Hepatocyte (in vitro differentiated cells): ENCODE measurements at places on chromosomes 2 and 18. TPM values are rescaled to one million over a fixed set of nuclear protein-coding genes. Genes with fewer than 3 reads are reported as not detected.

G6PC2 gene
- not detected in 2 replicates for total RNA-seq

CMPK2 gene
- 5.4 and 7.0 TPM in 2 replicates for total RNA-seq

HS1BP3 gene
- 25.8 and 26.8 TPM in 2 replicates for total RNA-seq

GRB14 gene
- 3.6 and 4.2 TPM in 2 replicates for total RNA-seq

GRCh38 chr2:239945751-239946561 is 79.2 kb downstream of the NDUFA10 start:
- H3K36me3 ChIP-seq: no peaks in the 10 kb centered on the region
- no peak overlapping the region for H3K27ac ChIP-seq
- DNase-seq: no peak

DNA sequence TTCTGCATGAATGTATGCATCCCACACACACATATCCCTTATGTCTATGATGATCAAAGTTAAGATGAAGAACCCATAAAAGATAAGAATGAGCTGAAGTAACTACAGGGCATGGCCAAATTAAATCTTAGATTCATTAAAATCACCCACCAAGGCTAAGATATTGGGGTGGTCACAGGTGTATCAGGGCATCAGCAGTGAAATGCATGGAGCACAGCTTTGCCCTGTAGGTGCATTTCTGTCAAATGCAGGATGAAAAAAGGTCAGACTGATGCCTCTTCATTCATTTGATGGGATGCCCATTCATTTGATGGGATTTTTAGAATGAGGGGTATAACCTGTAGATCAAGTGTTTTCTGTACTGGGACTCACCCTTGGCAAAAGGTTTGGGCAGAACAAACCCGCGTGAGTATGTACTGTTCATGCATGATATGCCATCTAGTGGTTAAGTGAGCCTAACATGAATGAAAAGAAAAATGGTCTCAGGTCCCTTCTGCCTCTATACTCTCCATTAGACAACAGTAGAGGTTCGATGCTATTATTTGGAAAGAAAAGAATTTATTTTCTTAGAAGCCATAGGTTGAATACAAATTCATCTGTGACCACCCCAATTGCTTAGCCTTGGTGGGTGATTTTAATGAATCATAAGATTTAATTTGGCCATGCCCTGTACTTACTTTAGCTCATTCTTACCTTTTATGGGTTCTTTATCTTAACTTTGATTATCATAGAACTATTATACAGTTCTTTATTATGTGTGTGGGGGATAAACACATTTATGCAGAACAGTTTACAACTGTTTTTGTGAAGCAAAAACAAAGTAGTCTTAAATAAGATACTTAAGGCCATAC is 43.2 kb upstream of the NOSTRIN start:
- H3K27ac ChIP-seq: no peak overlapping the region
- no peaks in the 10 kb centered on the region for H3K4me1 ChIP-seq
- H3K36me3 ChIP-seq: no peaks in the 10 kb centered on the region
- H3K4me3 ChIP-seq: no peak overlapping the region
- DNase-seq: peak; percentile 62

DNA sequence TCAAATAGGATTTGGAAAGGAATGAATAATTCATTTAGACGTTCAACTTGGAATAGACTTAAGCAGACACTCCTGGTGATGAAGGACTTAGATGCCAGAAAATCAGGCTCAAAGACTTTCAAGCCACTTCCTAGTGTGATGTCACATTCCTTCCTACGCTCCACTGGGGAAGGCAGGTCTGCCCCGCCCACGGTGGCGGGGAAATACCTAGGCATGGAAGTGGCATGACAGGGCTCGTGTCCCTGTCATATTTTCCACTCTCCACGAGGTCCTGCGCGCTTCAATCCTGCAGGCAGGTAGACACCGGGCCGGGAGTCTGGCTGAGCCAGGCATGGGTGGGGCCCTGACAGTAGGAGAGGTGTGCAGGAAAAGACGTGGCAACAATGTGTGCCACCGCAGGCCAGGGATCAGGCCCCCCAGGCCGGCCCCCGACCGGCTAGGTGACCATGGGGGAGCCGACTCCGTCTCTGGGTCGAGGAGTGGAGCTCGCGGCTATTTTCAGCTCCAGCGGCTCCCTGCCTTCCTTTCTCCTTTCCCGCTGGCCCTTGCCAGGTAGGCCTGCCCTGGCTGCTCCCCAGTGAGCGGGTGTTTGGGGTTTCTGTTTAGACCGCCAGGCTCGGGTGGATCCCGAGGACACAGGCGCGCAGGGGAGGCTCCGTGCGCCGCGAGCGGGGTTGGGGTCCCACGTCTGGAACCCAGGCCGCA is at the start of gene IL1RL2:
Gene IL1RL2, plus strand, starts transcription at position 233 of the 705 bp plus-strand sequence. CDS start 845 bp downstream, outside the sequence.
- peaks cover 5% of the 10 kb centered on the region for H3K4me1 ChIP-seq
- no peak within 1 kb of the TSS for H3K4me3 ChIP-seq
- no peak within 1 kb of the TSS for H3K27ac ChIP-seq
- no peaks in the 10 kb centered on the region for H3K36me3 ChIP-seq
- no peaks in the 10 kb centered on the region for H3K27me3 ChIP-seq

DNA sequence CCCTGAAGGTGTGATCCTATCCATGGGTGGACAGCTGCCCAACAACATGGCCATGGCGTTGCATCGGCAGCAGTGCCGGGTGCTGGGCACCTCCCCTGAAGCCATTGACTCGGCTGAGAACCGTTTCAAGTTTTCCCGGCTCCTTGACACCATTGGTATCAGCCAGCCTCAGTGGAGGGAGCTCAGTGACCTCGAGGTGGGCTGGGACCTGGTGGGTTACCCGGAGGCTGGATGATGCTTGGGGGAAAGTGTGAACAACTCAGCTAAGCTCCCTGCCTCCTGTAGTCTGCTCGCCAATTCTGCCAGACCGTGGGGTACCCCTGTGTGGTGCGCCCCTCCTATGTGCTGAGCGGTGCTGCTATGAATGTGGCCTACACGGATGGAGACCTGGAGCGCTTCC is 16.2 kb downstream of the CAD start:
- DNase-seq: no peak
- no peak overlapping the region for H3K27ac ChIP-seq
- H3K4me1 ChIP-seq: no peaks in the 10 kb centered on the region
- no peak overlapping the region for H3K4me3 ChIP-seq

- H3K4me1 ChIP-seq: no peaks in the 10 kb centered on the region
- no peak overlapping the region for H3K4me3 ChIP-seq
- H3K27me3 ChIP-seq: no peaks in the 10 kb centered on the region
- H3K27ac ChIP-seq: no peak overlapping the region
- H3K36me3 ChIP-seq: no peaks in the 10 kb centered on the region
Measured at GRCh38 chr2:217489145-217489960, 513.4 kb downstream of the TNS1 start.

DNA sequence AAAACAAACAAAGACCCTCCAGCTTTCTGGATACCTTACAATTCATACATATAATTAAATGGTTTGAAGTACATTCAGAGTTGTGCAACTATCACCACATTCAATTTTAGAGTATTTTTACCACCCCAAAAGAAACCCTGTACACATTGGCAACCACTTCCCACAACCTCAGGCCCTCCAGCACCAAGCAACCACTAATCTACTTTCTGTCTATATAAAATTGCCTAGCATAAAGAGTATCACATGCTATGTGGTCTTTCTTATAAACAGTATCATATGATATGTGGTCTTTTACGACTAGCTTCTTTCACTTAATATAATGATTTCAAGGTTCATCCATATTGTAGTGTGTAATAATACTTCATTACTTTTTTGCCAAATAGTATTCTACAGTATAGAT is 7.3 kb downstream of the IER3IP1 start:
- no peaks in the 10 kb centered on the region for H3K27me3 ChIP-seq
- no peak overlapping the region for H3K4me3 ChIP-seq
- H3K27ac ChIP-seq: no peak overlapping the region
- DNase-seq: no peak

- H3K4me3 ChIP-seq: no peak overlapping the region
- peak; percentile 19 for DNase-seq
- H3K36me3 ChIP-seq: no peaks in the 10 kb centered on the region
- no peak overlapping the region for H3K27ac ChIP-seq
- H3K4me1 ChIP-seq: no peaks in the 10 kb centered on the region
Measured at GRCh38 chr2:193240752-193241151, 1046.0 kb upstream of the TMEFF2 start.

- H3K4me3 ChIP-seq: no peak overlapping the region
- no peaks in the 10 kb centered on the region for H3K36me3 ChIP-seq
- H3K27ac ChIP-seq: no peak overlapping the region
- H3K4me1 ChIP-seq: peaks cover 7% of the 10 kb centered on the region
Measured at GRCh38 chr18:11880586-11881304, 27.4 kb downstream of the MPPE1 start.

DNA sequence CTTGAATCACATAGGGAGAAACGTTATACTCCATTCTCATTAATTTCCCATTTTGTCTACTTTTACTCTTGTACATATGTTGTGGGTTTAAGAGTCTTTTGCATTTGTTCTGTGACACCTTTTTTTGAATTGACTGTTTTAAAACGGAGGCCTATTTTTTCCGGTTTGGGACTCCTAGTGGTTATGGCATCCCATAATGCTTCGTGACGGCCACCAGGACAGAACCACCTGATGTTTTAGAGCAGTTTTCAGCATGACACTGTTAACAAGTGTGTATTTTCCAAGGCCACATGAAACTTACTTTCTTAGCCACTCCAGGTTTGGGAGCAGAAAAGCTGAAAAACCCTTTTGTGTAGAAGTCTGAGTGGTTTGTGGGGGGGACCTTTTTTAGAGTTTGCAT is 8.4 kb downstream of the SOX11 start:
- no peaks in the 10 kb centered on the region for H3K27me3 ChIP-seq
- H3K27ac ChIP-seq: no peak overlapping the region
- DNase-seq: no peak
- H3K36me3 ChIP-seq: no peaks in the 10 kb centered on the region

- no peaks in the 10 kb centered on the region for H3K36me3 ChIP-seq
- no peak for DNase-seq
- H3K27ac ChIP-seq: no peak overlapping the region
- no peak overlapping the region for H3K4me3 ChIP-seq
Measured at GRCh38 chr2:110960281-110960680, 160.4 kb upstream of the BCL2L11 start.

DNA sequence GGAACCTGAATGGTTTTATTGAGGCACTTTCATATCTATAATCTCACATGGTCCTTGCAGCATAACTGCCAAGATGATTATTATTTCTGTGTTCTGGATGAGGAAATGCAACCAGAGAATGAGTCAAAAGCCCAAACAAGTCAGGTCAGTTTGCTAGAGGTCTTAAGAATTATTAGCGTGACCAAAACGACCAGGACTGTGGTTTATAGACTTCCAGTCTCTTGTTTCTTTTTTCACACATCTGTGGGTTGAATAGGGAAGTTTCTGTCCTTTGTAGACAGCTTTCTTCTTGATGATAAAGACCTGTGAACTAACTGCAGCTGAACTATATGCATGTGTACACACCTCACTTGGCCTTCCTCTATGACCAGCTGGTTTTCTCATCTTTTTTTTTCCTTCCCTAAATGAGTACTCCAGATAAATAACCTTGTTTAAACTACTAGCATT is 13.9 kb downstream of the ADAM23 start:
- no peak for DNase-seq
- H3K36me3 ChIP-seq: no peaks in the 10 kb centered on the region
- no peak overlapping the region for H3K4me3 ChIP-seq
- H3K27me3 ChIP-seq: no peaks in the 10 kb centered on the region

GRCh38 chr2:197209742-197210408 is 100.7 kb downstream of the ANKRD44 start:
- no peak overlapping the region for H3K4me3 ChIP-seq
- peaks cover 13% of the 10 kb centered on the region for H3K4me1 ChIP-seq
- H3K36me3 ChIP-seq: no peaks in the 10 kb centered on the region
- peak overlapping the region; percentile 72 for H3K27ac ChIP-seq

DNA sequence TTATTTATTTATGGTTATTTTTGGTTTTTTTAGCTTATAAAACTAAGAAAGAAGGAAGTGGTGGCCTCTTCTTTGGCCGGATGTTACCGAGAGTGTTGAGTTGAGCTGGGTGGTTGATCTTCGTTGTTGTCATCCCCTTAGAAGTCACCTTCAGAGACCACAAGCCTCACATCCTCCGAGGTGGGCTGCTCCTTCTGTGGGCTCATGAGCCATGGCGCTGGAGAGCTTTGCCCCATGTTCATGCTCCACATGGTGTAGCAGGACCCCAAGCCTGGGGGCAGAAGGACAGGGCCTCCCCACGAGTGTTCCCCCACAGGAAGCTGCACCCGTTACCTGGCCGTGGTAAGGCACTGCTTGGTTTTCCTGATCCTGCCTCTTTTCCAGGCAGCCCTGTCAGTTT is 23.4 kb downstream of the SNTG2 start:
- no peak overlapping the region for H3K27ac ChIP-seq
- H3K36me3 ChIP-seq: no peaks in the 10 kb centered on the region
- H3K4me1 ChIP-seq: no peaks in the 10 kb centered on the region
- DNase-seq: no peak
- no peak overlapping the region for H3K4me3 ChIP-seq

DNA sequence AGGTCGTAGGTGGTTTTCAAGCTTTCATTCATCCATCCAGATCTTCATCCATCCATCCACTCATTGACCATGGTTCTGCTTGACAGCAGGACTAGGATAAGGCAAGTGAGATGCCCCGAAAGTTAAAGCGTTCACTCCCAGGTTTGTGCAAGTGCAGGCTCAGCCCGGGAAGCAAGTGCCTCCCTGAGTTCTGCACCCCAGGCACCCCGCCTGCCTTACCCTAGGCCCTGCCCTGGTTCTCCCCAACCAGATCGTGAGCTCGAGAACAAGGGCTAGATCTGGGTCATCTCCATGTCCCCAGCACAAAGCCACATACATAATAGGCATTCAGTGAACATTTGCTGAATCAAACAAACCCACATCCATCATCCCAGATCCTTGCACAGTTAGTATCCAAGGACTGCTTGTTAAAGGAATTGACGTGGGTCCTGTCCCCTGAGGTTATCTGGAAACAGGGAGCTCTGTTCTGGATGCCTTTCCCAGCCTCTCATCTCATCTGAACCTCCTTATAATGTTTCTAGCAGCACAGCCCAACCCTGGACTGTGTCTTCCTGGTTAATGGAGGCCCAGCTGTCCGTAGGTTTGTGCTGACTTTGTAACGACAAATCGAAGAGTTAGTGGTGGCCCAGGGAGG is 116.1 kb upstream of the GPC1 start:
- no peaks in the 10 kb centered on the region for H3K36me3 ChIP-seq
- DNase-seq: no peak
- H3K4me1 ChIP-seq: peaks cover 6% of the 10 kb centered on the region

DNA sequence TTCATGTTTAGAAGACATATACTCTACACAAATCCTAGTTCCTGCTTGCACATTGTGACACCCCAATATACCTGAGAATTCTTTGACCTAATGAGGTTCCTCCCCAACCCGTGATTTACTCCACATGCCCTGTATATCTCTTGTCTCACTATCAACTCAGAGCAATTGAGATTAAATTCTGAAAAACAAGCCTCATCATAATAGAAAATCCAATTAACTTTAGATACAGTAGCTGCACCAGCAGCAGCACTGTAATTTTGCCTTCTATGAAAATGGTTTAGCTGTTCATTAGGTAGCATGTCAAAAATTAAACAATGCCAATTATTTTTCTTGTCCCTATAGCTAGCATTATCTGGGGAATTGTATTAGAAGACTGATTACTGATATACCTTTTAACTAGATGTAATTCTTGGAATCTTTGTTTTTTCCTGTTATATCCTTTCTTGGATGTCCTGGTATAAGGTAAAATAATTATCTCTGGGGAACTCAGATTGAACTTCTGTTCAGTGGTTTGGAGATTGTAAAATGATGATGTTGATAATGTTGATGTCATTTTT is 218.9 kb upstream of the TANK start:
- no peaks in the 10 kb centered on the region for H3K4me1 ChIP-seq
- DNase-seq: no peak
- H3K27me3 ChIP-seq: no peaks in the 10 kb centered on the region
- no peaks in the 10 kb centered on the region for H3K36me3 ChIP-seq
- H3K4me3 ChIP-seq: no peak overlapping the region
